ENCODE measurements at places on chromosomes 11 and 22.

DNA sequence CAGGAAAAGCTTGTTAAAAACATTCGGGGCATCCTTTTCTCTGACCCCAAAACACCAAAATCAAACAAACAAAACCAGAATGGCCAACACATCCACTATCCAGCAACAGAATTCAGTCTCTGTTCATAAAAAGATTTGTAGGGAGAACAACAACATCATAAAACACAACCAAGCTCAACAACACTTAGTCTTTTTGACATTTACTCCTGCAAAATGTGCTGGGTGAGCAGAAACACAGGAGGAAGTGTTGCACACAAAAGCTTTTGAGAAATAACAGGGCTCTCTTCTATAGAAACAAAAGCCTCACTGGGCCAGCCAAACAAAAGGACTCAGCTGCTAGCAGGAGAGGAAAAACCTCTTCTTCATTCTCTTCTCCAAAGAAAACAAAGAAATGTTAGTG lies 736.0 kb upstream of the CCDC90B start:
- no peak for DNase-seq

DNA sequence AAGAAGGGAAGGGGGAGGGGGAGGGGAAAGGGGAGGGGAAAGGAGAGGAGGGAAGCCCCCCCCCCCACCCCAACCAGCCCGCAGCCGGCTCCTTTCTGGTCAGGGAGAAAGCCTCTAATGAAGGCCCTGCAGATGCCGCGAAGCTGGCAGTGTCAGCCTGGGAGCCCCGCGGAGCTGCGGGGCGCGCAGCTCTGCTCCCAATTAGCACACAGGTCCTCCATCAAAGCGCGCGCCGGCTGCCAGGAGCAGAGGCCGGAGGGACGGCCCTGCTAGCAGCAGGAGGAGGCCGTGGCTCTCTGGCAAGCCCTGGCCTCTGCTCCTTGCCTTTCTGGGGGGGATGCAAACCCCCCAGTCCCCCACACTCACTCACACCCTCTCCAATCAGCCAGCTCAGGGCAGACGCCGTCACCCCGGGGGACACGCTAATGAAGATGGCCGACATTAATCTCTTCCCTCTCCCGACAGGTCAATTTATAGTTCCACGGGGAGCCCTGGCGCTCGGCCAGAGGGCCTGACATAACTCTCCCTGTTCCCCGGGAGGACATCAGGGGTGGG lies 70.5 kb upstream of the TCF20 start:
- no peak for DNase-seq

- DNase-seq = no peak
Observed at GRCh38 chr22:11307998-11308397, 4220.0 kb upstream of the OR11H1 start.

GRCh38 chr11:90449606-90450005 lies 226.8 kb upstream of the CHORDC1 start:
- no peak for DNase-seq

- no peak for DNase-seq
Observed at GRCh38 chr11:15223318-15223717, 108.6 kb downstream of the INSC start.

DNA sequence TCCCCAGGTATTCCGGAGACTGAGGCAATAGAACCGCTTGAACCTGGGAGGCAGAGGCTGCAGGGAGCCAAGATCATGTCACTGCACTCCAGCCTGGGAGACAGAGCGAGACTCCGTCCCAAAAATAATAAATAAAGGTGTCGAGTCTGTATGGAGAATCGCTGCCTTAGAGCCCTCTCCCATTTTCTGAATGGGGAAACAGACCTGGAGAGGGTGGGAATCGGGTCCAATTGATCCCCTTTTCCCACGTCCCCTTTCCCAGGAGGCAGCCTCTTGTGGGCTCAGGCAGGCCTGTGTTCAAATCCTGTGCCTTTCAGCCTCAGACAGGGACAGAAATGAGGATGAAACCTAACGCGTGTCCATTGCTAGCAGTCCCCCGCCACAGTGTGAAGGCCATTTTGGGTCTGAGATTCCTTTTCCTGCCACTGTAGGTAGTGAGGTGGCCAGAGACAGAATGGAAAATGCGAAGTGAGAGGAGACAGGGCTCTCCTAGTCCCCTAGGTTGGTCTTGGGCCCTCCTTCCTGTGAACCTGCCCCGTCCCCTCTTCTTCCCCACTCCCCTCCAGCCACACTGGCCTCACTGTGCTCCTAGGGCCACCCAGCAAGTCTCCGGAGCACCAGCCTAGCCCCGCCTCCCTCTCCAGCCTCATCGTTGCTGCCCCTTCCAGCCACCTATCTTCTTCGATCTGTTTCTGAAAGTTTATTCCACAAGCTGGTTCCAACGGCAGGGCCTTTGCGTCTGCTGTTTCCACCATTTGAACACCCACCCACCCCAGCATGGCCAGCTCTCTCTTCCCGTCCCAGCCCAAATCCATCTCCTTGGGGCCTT lies 2.7 kb upstream of the POLDIP3 start:
- no peak for DNase-seq

- no peak for DNase-seq
Observed at GRCh38 chr11:133175103-133175502, 357.2 kb downstream of the OPCML start.

- DNase-seq = no peak
Observed at GRCh38 chr11:59755701-59756557, 753 bp downstream of the STX3 start.

GRCh38 chr11:66437979-66438503 lies 607 bp downstream of the MRPL11 start:
- no peak for DNase-seq

DNA sequence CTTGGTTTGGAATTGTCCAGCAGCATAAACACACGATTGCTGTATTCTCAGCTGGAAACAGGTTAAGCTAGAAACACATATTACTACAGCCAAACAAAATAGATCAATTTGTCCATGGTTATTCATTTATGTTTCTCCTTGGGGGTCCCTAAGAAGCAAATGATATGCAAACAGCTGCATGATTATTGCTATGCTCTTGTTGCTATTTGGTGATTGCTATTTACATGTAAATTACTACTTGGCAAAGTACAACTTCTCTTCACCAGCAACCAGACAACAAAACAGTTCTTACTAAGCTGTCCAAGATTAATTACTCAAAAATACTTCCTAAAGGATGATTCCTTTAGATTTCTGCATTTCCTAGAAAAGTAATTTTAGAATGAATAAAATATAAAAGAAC lies 567.9 kb upstream of the ARHGAP42 start:
- DNase-seq = no peak

DNA sequence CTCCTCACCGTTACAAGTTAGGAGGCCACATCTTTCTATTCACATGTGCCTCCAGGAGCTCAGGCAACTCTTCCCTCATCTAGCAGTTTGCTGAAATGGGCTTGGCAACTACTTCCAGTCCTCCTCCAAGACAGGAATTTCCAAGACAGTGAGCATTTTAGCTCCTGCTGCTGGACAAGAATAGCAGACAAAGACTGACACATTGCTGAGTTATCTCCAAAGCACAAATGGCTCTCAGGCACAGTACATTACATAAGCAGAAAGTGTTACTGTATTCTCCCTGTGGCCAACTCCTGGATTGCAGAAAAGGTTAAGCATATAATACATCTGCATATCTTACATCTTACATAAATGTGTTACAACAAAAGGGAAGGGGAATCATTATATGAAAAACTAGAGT lies 83.2 kb upstream of the POU2AF2 start:
- DNase-seq = no peak

DNA sequence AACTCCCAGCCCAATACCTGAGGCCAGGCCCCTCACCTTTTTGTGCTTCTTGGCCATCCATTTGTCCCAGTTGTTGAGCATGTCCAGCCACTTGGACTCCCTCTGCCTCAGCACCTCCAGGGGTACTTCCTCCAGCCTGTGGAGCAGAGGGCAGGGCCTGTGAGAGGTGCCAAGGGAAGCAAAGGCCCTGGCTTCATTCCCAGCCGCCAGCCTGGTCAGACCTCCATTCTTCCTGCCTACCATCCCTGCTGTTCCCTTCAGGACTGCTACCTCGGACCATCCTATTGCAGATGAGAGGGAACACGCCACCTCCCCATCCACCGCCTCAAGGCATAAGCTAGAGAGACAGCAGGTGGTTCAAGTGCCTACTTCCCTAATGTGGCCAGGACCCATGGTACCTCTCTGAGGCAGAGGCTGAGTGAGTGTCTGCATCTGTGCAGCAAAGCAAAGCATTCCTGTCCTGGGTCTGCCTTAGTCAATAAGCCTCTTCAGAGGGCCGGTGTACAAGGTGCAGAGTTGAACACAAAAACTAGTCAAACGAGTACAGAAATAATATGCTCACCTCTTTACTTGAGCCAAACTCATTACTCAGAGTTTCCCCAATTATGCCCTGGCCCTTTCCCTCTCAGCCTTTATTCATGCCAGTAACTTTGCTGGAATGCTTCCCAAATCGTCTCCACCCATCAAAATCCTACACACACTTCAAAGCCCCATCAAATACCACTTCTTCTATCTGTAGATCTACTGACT lies 15.4 kb upstream of the CASTOR1 start:
- no peak for DNase-seq

GRCh38 chr11:134626032-134626431 lies 214.0 kb upstream of the B3GAT1 start:
- no peak for DNase-seq

GRCh38 chr11:88016392-88017170 lies 158.7 kb downstream of the RAB38 start:
- peak; percentile 9 for DNase-seq

- no peak for DNase-seq
Observed at GRCh38 chr11:538431-539051, 1.2 kb downstream of the LRRC56 start.

DNA sequence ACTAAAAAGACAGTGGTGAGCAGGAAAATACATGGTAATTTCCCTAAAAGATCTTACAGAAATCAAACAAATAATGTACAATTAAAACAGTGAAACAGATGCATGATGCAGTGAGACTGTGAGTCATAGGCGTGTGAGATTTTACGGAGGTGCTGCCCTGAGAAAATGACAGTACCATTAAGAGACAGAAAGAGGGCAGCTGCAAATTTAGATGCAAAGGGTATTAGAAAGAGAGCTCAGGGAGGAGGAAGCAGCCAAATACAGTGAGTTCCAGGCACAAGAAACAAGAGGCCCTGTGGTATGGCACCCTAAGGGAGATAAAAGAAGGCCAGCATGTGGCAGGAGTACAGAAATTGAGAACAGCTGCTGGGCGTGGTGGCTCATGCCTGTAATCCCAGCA lies 88.5 kb upstream of the FIBIN start:
- DNase-seq = no peak

DNA sequence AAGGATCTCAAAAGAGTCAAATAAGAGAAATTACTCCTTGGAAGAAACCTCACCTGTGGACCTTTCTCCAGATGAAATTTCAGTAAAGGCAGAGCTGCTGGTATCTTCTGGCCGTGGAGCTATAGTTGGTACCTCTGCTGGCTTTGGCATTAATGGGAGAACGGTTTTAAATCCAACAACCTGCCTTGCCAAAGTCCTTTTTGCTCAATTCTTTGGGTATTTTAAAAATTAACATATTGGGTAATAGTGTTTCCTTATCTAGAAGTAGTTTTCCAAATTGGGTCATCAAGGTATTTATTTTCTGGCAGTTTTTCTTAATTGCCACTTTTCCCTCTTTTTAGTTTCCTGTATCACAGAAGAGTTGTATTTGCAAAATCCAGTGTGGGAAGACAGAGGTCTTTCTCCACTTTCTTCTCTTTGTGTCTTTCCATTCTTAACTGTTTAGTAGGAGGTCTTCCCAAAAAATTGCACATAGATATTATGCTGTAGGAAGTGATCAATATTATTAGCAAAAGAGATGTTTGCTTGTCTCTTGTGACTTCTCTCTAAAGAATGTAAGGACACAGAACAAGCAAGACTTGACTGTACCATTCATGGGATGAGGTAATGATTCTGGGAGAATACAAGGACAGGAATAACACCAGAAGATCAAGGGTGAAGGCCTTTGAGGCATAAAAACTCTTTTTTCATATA lies at the start of gene SAA4:
Gene SAA4, minus strand, starts transcription at position 139 of the 693 bp plus-strand sequence. CDS start 876 bp downstream, outside the sequence.
- DNase-seq = no peak

GRCh38 chr11:66275396-66275795 lies 2.6 kb upstream of the CNIH2 start:
- no peak for DNase-seq

GRCh38 chr11:112017538-112017937 lies 7.7 kb upstream of the DLAT start:
- no peak for DNase-seq

GRCh38 chr11:86174101-86175046 lies 70.2 kb upstream of the EED start:
- no peak for DNase-seq

GRCh38 chr22:37708580-37709444 lies 12.0 kb downstream of the TRIOBP start:
- no peak for DNase-seq

GRCh38 chr11:43686207-43686606 lies 5.7 kb downstream of the HSD17B12 start:
- no peak for DNase-seq

- no peak for DNase-seq
Observed at GRCh38 chr22:35506259-35506570, 34.4 kb upstream of the RASD2 start.

DNA sequence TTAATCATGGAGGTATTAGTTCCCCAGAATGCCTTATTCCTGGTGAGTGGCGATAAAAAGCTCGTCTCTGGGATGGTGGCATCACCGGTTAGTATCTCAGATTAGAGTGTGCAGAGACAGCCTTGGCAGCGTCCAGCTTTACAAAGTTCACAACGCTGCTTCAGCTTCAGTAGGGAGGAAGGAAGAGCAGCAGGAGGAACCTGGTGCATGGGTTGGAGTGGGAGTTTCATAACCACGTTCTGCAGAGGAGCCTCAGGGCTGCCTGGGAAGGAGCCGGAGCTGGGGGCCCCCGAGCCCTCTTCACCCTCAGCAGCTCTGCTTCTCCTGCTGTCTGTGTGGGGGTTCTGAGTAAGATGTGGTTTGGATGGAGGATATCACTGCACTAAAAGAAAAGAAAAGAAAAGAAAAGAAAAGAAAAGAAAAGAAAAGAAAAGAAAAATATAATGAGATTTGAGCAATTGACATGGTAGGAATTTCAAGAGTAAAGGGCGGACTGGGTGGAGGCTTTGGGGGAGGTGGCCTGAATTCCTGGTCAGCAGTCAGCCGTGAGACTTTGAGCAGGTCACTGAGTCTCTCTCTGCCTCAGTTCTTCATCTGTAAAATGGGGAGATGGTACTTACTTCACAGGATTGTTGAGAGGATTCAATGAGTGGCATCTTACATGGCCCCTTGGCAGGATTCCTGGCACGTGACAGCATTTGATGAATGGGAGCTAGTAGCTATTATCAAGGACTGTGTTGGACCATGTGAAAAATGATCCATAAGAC lies 6.5 kb downstream of the ASPHD2 start:
- DNase-seq = no peak

DNA sequence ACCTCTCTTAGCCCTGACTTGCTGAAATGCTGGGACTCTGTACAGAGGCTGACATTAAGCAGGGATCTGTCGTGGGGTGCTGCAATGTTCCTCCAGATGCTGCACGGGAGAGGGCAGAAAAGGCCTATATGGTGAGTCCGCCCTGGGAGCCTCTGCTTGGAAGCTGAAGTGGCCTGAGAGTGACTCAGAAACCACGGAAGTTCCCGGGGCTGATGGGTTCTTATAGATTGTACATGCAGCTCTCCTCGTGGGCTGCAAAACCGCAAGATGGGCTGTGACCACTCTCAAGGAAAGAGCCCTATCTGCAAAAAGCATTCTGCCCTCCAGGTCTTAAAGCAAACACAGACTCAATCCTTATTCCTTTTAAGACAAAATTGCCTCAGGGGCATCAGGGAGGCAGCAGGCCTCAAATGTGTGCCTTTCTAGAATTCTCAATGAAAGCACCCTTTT lies 5.8 kb upstream of the SLC43A3 start:
- no peak for DNase-seq
